ENCODE measurements at places on chromosomes 1 and 21. TPM values are rescaled to one million over a fixed set of nuclear protein-coding genes. Genes with fewer than 3 reads are reported as not detected.

The SYPL2 gene
- total RNA-seq, result 0.11 TPM

The OR2L2 gene
- total RNA-seq, result 0.05 TPM

The LCE1E gene
- total RNA-seq, result not detected

The GUCA2A gene
- total RNA-seq, result not detected

The CNST gene
- 21.6 TPM for total RNA-seq

The LCE1D gene
- not detected for total RNA-seq

The COL24A1 gene
- not detected for total RNA-seq

The EXO1 gene
- 49.2 TPM for total RNA-seq

The KPRP gene
- not detected for total RNA-seq

The APCS gene
- total RNA-seq, result not detected

The COL6A1 gene
- total RNA-seq, result 0.23 TPM

The CEP104 gene
- 35.4 TPM for total RNA-seq

The C1orf56 gene
- 2.2 TPM for total RNA-seq

The CATSPER4 gene
- not detected for total RNA-seq

The MYBPHL gene
- not detected for total RNA-seq

The RBM34 gene
- total RNA-seq, result 122 TPM

The OR14K1 gene
- total RNA-seq, result not detected

The VHLL gene
- not detected for total RNA-seq

The FALEC gene
- total RNA-seq, result 0.37 TPM

The BARHL2 gene
- total RNA-seq, result not detected

The SPRR3 gene
- not detected for total RNA-seq

The OR2T35 gene
- not detected for total RNA-seq

The NTMT2 gene
- not detected for total RNA-seq

The OLIG2 gene
- total RNA-seq, result not detected

The GCSAML gene
- total RNA-seq, result 0.43 TPM

The TFF3 gene
- total RNA-seq, result not detected

The RIIAD1 gene
- not detected for total RNA-seq

The AGO4 gene
- 10.0 TPM for total RNA-seq

The STYXL2 gene
- not detected for total RNA-seq

The GJA4 gene
- not detected for total RNA-seq

The HSPB7 gene
- total RNA-seq, result not detected

Data from activated T-helper 2 cell treated with anti-CD3 and anti-CD28 coated beads, Interferon-gamma antibody, Interleukin-2, Interleukin-4, amounts not matched to agents 10 μg/mL and 5 μg/mL and 100 μg/mL, durations not matched to agents 14 hours and 24 hours and 36 hours (primary cell).